ENCODE measurements at places on chromosomes 7 and 10.
A peak's percentile ranks its signal among the peaks of the same experiment; 100 is the strongest.

- DNase-seq = peak; percentile 92
Observed at GRCh38 chr10:6721480-6721879, 141.4 kb upstream of the PRKCQ start.

DNA sequence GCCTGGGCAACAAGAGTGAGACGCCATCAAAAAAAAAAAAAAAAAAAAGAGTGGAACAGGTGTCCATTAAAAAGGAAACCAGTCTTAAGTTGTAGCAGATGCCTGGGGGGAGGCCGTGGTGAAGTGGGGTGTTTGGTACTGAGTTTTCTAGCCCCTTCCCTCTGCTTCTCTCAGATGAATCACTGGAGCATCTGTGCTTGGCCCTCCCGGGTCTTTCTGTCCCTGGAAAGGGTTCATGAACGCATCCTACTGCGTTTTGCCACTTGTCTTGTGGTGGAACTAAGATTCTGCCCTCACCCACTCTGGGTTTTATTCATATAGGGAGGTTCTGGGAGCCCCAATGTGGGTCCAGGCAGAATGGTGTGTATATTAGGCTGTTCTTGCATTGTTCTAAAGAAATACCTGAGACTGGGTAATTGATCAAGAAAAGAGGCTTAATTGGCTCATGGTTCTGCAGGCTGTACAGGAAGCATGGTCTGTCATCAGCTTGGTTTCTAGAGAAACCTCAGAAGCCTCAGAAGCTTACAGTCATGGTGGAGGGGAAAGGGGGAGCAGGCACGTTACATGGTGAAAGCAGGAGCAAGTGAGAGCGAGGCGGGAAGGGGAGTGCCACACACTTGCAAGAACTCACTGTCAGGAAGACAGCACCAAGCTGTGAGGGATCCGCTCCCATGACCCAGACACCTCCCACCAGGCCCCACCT is 63.5 kb downstream of the CAMK1D start:
- DNase-seq = no peak

DNA sequence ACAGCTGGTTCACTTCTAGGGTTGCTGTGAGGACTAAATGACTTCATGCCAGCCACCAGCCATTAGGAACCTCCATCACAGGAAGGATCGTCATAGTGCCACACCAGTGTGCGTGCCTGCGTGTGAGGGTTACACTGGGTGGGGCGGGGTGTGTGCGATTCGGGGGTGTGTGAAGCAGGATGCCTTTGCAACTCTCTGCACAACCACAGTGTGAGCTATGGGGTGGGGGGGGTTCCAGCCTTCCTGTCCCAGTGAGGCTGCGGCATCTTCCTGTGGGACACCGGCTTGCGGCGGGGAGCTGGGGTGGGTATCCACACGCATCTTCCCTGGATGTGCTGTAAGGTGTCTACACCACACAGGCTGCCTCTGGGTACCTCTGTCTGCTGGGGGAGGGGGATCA is 6.9 kb upstream of the ELFN1 start:
- no peak for DNase-seq

GRCh38 chr10:12512332-12513002 is 163.1 kb downstream of the CAMK1D start:
- DNase-seq = no peak

GRCh38 chr7:23285657-23286646 is 13.2 kb upstream of the MALSU1 start:
- DNase-seq = no peak

GRCh38 chr10:104809288-104810090 is 168.4 kb downstream of the SORCS3 start:
- peak; percentile 39 for DNase-seq

DNA sequence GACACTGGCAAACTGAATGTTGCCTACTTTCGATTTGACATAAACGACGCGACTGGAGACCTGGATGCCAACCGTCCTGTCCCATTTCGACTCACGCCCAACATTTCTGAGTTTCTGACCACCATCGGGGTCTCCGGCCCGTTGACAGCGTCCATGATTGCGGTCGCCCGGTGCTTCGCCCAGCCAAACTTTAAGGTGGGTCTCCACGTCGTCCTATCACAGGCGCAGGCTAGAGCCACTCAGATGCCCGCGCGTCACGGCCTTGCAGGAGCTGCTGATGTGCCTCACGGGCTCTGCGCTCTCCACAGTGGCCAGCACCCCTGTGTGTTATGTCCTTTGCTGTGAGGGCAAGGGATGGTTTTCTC is 132.6 kb downstream of the SMURF1 start:
- DNase-seq = no peak

DNA sequence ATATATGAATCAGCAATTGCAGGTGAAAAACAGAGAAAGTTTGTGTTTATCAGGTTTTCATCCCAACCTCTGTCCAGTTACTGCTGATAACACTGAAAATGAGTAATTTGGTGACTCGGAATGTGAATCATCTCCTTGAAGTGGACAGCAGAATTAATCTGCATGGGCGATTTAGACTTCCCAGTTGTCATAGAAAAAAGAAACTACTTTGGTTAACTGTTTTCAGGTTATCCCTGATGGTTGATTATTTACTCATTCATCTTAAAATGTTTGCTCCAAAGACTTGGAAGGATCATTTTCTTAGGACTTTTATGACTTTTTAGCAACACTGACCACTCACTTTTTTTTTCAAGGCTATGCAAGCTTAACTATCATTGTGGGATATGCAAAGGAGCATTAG is 504.1 kb upstream of the ANKRD30A start:
- DNase-seq = peak; percentile 29

GRCh38 chr10:88791924-88792323 is 10.6 kb upstream of the LIPM start:
- no peak for DNase-seq

DNA sequence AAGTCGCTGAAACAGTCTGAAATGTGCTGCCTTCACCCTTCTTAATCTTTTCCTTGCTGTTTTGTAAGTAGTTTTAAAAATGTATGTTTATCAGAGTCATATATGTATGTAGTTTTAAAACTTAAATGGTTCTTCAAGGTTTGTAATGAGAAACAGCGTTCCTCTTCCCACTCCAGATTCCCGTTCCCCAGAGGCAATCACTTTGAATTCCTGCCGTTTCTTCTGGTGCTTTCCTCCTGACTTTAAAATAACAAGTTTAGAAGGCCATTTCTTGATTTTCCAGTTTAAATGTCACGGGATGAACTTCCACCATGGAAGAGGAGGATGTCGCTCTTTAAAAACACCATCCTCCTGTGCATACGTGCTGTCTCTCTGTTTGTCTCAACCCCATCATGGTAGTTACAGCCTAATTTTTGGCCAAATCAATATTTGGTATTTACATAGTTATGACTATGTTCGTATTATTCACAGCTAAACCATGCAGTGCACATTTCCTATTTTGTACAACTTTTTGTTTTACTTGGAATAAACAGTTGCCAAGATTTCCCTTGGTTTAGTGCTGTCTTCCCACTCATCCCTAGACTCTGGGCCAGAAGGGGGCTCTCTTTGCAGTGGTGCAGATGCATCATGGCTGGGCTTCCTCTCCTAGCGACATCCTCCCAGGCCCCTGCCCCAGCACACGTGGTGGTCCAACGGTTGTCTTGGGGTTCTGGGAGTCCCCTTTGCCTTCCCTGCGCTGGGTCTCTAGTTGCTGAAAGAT is 151.4 kb downstream of the PTPN20 start:
- no peak for DNase-seq

GRCh38 chr10:101222683-101223273 is 6.5 kb downstream of the LBX1 start:
- no peak for DNase-seq

- DNase-seq = no peak
Observed at GRCh38 chr7:149878523-149878921, 4.8 kb downstream of the ATP6V0E2 start.

DNA sequence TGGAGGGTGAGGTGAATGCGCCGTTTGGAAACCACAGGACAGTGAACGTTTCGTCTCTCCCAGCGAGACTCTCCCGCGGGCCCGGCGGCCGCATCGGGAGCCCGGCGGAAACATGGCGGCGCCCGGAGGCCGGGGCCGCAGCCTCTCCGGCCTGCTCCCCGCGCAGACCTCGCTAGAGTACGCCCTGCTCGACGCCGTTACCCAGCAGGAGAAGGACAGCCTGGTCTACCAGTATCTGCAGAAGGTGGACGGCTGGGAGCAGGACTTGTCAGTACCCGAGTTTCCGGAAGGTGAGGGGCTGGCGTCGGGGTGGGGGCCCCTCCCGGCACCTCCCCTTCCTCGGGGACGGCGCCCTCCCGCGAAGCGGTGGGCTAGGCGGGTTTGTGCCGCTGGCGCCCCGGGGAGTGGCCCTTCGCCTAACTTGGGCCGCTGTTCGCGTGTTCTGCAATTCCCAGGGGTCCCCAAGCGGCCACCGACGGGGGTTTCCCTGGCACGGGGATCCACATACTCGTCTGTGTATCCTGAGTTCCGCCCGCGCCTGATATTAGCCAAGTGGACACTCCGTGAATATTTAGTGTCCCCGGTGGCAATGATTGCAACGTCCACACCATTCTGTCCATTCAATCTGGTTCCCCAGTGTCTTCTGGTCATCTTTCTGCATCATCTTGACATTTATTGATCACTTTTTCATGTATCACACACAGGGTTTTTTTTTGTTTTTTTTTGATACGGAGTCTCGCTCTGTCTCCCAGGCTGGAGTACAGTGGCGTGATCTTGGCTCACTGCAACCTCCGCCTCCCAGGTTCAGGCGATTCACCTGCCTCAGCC is 514 bp downstream of the NHLRC2 start:
- DNase-seq = peak; percentile 56

DNA sequence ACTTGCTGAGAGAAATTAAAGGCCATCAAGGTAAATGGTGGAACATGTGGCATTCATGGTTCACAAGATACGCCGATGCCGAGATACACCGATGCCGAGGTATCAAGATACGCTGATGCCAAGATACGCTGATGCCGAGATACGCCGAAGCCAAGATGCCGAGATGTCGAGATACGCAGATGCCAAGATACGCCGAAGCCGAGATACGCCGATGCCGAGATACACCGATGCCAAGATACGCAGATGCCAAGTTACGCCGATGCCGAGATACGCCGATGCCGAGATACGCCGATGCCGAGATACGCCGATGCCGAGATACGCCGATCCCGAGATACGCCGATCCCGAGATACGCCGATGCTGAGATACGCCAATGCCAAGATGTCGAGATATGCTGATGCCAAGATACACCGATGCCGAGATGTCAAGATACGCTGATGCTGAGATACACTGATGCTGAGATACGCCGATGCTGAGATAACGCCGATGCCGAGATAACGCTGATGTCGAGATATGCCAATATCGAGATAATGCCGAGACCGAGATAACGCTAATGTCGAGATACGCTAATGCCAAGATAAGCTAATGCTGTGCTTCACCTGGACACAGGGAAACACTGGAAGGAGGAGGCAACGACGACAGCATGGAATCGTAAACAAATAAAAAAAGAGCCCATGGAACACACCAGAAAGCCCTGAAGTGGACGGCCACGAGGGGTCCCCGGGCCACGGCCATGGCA is 172.6 kb downstream of the MAD1L1 start:
- no peak for DNase-seq

GRCh38 chr7:24069751-24070150 is 214.2 kb upstream of the NPY start:
- DNase-seq = no peak

- no peak for DNase-seq
Observed at GRCh38 chr7:139650429-139651100, 127.1 kb downstream of the CLEC2L start.

GRCh38 chr7:97733276-97734161 is 1.6 kb downstream of the TAC1 start:
- DNase-seq = no peak

DNA sequence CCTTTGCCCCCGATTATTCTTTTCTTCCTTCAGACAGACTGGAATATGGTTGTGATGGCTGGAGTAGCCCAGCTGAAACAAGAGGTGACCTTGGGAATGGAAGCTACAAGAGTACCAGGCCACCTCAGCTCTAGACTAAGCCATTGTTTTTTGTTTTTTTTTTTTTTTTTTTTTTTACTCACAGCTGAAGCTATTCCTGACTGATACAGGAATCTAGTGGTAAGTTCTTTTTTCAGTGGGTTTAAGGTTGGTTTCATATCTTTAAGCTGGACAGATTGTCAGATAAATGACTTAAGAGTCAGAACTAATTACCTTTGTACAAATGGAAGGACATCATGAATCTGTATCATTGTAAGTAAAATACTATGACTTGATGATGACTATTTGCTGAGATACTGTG is 30.2 kb upstream of the PTPN12 start:
- no peak for DNase-seq

DNA sequence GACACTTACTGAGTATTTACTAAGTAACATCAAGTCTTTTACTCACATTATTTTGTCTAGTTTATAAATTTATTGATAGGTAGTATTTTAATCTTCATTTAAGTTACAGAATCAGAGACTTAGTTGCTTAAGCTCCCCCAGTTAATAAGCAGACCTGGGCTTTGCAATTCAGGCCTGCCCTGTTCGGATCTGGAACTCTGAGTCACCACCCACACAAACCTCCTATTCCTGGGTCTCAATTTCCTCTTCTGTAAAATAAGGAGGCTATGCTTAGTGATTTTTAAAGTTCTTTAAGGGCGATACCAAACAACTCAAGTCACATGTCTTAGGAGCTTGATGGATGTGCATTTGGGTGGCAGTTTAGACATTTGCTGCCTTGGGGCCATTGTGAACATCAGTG is 3.5 kb upstream of the MGAM start:
- no peak for DNase-seq

DNA sequence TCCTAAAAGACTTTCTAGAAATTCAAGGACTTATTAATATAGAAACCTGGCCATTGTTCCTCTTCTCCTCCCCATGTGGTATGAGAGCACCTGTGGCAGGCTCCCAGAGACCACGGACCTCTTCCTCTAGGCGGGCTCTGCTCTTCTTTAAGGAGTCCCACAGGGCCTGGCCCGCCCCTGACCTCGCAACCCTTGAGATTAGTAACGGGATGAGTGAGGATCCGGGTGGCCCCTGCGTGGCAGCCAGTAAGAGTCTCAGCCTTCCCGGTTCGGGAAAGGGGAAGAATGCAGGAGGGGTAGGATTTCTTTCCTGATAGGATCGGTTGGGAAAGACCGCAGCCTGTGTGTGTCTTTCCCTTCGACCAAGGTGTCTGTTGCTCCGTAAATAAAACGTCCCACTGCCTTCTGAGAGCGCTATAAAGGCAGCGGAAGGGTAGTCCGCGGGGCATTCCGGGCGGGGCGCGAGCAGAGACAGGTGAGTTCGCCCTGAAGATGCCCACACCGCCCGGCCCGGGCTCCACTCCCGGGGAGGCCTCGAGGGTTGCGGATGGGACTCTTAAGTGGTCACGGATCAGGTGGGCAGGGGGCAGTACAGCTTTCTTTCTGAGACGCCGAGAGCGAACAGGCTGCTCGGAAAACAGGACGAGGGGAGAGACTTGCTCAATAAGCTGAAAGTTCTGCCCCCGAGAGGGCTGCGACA is at the start of gene SLC26A4:
TSS of gene SLC26A4 (plus strand) at position 448 of the 700 bp plus-strand sequence. CDS start 814 bp downstream, outside the sequence.
- no peak for DNase-seq

DNA sequence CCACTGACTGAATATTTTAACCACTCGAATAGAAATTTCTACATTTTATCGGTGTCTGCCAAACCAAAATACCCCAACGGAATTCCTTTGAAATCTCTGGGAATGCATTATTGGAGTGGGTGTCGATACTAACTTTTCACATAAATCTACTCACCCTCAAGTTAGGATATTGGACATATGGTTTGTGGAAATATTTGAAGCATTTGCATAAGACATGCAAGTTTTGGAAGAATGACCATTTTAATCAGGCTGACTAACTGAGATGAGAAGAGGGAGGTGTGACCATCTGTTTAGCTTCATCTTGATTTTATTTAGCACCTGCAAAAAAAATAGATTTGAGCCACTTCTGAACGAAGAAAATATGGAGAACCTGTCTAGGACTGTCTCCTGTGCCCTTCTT is 61.2 kb downstream of the KLF6 start:
- no peak for DNase-seq
